ENCODE measurements at places on chromosomes 3 and 15.

DNA sequence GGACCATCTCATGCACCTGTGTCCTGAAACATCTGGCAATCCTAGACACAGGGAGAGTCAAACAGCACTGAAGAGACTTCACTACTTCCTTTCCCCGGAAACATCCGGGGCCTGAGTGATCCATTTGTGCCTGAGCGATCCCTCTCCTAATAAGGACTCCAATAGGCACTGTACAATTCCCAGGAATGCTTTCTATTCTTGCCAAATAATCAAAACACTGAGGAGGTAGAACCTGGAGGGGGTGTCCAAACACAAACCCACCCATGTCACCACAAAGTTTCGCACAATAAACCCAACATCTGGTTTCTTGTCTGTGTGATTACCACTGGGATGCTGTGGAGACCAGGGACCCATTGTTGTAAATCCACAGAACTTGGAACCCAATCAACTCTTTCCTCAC lies 205.0 kb downstream of the OPA1 start:
- DNase-seq: no peak

- DNase-seq: no peak
Measured at GRCh38 chr15:91110407-91110806, 10.3 kb downstream of the SV2B start.

GRCh38 chr15:58426501-58426900 lies 5.3 kb upstream of the LIPC start:
- no peak for DNase-seq

- no peak for DNase-seq
Measured at GRCh38 chr3:24986612-24987011, 441.5 kb upstream of the RARB start.

GRCh38 chr3:22565393-22565792 lies 637.7 kb upstream of the UBE2E2 start:
- DNase-seq: no peak

DNA sequence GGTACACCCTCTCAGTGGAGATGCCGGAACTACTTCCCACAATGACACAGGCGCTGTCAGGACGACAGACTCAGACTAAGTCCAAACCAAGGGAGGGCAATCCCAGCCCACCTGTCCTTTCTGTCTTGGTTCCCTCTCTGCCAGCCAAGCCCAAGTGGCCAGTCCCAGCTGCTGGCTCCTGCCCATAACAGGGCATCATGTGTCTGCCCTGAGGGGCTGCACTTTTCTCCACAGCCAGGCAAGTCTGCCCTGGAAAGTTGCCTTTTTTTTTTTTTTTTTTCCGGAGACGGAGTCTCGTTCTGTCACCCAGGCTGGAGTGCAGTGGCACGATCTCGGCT lies 20.0 kb upstream of the BCL2A1 start:
- no peak for DNase-seq

- no peak for DNase-seq
Measured at GRCh38 chr15:66472176-66472999, 25.2 kb downstream of the SNAPC5 start.

DNA sequence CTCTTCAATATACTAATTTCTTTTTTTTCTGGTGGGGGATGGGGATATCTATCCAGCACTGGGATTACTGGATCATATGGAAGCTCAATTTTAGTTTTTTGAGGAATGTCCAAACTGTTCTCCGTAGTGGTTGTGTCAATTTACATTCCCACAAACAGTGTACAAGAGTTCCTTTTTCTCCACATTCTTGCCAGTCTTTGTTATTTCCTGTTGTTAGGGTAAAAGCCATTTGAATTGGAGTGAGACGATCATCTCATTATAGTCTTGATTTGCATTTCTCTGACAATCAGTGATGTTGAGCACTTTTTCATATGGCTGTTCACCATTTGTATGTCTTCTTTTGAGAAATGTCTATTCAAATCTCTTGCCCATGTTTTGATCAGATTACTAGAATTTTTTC lies 12.8 kb upstream of the WDR49 start:
- no peak for DNase-seq

DNA sequence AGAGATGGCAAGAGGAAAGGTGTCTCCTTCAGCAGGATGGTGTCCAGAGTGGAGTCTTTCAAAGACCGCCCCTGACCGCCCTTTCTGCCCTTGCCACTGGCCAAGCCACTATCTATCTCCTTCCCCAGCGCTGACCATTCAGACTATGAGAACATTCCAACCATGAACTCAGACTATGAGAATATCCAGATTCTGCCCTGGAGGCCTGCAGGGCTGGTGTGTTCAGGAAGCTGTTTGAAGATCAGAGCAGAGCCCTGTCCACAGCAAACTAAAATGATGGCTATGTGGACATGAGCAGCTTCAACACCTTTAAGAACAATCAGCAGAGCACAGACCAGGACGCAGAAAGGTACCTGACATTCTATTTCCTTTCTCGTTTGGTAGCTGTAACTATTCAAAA lies 57.3 kb upstream of the WNT7A start:
- DNase-seq: no peak
